ENCODE measurements at places on chromosomes 16 and 17. TPM values are rescaled to one million over a fixed set of nuclear protein-coding genes. Genes with fewer than 3 reads are reported as not detected.

The UTS2R gene
- total RNA-seq = not detected

The MTHFSD gene
- total RNA-seq = 7.8 TPM

The CYLD gene
- 37.3 TPM for total RNA-seq

The ADAD2 gene
- not detected for total RNA-seq

The CD300LB gene
- total RNA-seq = not detected

The AOC2 gene
- total RNA-seq = 0.36 TPM

The ARL5C gene
- total RNA-seq = not detected

The LDHD gene
- not detected for total RNA-seq

DNA sequence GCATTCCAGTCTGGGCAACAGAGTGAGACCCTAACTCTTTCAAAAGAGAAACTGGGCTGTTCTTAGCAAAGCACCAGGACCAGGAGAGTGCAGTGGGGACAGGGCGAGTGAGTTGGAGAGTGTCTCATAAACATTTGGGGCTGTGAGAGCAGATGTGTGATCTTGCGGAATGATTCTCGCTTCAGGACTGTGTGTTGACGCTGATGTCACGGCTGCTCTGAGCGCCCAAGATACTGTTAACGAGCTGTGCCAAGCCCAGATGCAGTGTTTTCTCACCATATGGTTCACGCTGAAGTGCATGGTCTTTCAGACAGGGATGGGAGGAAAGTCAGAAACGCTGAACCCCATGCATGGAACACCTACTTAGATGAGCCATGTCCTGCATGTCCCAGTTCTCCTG is 438.2 kb downstream of the HS3ST4 start:
- DNase-seq = no peak

DNA sequence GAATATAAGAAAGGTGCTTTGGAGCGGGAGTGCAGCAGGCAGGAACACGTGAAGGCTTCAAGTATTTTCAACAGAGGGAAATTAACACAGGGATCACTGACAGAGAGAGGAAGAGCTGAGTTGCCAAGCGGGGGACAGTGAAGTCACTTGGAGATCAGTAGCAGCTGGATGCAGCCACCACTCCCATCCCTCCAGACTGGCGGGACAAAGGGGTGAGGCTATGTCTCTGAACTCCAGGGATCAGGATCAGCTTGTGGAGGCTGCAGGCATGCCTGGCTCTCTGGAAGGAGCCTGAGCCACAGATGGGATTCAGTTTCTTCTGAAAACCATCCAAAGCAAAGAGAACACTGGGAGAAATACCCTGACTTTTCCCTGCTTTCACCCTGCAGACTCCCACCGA is 113.7 kb upstream of the IRX3 start:
- DNase-seq = no peak

DNA sequence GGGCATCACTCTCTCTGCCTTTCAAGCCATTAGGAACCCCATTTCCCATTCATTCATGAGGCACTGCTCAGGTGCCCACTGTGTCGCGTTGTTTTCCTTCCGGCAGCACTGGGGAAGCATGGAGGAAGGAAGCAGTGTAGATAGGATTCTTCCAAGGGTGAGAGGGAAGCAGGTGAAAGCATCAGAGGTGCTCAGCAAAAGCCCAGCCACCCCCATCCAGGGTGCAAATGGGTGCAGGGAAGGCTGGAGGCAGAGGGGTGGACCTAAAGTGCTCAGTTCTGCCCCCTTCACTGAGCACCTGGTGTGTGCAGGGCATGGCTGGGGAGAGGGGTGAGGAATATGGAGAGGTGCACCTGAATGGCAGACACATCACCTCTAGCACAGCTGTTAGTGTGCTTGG is 3.4 kb upstream of the NXPH3 start:
- DNase-seq = no peak

- DNase-seq = no peak
Observed at GRCh38 chr16:63442246-63442645, 1406.0 kb upstream of the CDH8 start.

- DNase-seq = no peak
Observed at GRCh38 chr17:60559659-60559994, 33.6 kb upstream of the APPBP2 start.

- DNase-seq = no peak
Observed at GRCh38 chr17:43809121-43809520, 23.8 kb downstream of the MPP3 start.

DNA sequence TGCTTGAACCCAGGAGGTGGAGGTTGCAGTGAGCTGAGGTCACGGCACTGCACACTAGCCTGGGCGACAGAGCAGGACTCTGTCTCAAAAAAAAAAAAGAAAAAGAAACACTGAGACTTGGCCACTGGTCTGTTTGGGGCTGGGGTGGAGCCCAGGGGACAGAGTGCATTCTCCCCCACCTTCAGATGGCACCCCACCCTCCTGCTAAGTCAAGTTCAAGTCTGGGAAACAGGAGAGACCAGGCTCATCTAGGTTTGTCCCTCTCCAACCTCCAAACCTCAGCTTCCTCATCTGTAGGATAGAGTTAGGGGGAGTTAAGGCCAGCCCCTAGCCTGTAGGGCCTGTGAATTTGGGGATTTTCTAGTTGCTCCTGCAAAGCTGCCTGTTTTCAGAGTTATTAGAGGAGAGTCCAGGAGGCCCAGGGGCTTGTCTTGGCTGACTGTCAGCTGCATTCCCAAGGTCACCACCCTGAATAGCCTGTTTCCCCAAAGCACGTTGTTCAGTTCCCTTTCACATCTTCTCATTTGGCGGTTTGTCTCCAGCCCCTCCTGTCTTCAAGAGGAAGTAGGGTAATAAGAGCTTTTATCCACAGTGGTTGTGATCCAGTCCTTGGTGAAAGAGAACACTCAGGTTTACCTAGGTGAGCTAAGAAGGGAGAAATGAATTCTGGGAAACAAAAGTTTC is 2.2 kb downstream of the MT3 start:
- DNase-seq = no peak

DNA sequence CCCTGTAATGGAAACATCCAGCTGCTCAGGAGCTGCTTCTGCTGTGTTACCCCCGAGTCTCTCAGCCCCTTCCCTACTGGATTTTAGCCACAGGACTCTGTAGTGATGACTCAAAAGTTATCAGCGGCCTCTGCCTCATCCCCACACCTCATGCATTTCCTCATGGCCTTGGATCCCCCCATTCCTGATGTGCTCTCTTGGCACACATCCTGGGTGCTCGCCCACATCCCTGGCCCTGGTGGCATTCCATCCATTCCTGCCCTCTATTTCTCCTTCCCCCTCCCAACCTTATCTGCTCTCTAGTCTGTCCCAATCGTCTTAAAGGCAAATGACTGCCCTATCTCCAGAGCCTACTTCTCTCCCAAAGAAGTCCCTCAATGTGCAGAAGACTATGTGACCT is 24.6 kb downstream of the MARF1 start:
- DNase-seq = peak; percentile 81

GRCh38 chr16:64406770-64407181 is 715.1 kb downstream of the CDH11 start:
- no peak for DNase-seq

- DNase-seq = no peak
Observed at GRCh38 chr16:2042171-2042985, 5.3 kb downstream of the NTHL1 start.

- no peak for DNase-seq
Observed at GRCh38 chr17:32523017-32523680, 36.4 kb downstream of the CDK5R1 start.

- no peak for DNase-seq
Observed at GRCh38 chr16:76583945-76584344, 306.7 kb downstream of the CNTNAP4 start.

DNA sequence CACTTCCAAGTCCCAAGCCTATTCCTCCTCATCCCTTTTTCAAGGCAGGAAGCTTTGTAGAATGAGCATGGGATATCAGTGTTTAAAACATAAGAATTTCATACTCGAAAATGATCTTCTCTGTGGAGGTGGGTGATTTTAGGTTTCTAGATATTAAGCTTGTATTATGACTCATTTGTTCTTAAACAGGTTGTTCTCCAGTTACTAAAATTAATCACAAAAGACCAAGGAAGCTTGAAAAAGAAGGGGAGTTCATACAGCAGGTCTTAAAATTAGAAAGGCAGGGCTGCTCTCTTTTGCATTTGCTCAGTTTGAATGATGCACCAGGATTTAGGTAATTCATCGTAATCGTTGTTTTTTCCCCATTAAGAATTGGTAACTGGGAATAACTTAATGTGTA is 208.7 kb downstream of the PRKCA start:
- no peak for DNase-seq

DNA sequence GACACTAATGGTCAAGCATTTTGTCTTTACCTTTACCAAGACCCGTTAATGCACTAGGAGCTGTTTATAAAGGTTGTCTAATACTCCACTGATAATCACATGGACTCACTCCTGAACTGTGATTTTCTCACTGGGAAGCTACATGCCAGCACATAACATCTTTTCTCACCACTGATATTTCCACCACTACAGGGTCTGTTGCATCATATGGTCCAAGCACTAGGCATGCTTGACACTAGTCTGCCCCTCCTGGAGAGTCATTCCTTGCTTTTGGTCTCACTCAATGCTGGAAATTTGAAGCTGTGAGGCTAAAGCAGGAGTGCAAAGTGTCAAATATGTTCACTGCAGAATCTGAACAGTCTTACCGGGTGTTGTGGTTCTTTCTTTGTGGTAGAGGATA is 1576.8 kb downstream of the CDH8 start:
- DNase-seq = no peak

DNA sequence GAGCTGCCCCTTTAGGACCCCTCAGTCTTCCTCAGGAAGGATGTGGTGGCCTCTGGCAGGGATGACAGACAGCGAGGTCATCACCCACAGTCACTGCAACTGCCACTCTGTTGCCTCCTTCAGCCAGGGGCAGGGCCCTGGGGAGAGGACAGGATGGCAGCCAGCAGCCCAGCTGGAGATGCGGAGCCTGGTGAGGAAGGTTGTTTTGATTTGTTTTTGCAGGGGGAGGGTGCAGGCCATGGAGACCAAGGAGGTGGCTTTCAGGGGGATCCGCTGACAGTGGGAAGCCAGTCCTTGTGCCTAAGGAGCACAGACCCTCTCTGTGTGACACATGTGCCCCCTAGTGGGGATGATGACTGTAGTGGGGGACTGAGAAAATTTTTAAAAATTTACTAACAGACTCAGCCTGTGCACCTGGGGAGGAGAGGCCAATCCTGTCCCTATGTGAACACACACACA is 7.4 kb downstream of the PRCD start:
- DNase-seq = peak; percentile 85

- DNase-seq = no peak
Observed at GRCh38 chr16:23855010-23855409, 19.2 kb downstream of the PRKCB start.

GRCh38 chr16:67198238-67198734 is 645 bp upstream of the ELMO3 start:
- peak; percentile 29 for DNase-seq

DNA sequence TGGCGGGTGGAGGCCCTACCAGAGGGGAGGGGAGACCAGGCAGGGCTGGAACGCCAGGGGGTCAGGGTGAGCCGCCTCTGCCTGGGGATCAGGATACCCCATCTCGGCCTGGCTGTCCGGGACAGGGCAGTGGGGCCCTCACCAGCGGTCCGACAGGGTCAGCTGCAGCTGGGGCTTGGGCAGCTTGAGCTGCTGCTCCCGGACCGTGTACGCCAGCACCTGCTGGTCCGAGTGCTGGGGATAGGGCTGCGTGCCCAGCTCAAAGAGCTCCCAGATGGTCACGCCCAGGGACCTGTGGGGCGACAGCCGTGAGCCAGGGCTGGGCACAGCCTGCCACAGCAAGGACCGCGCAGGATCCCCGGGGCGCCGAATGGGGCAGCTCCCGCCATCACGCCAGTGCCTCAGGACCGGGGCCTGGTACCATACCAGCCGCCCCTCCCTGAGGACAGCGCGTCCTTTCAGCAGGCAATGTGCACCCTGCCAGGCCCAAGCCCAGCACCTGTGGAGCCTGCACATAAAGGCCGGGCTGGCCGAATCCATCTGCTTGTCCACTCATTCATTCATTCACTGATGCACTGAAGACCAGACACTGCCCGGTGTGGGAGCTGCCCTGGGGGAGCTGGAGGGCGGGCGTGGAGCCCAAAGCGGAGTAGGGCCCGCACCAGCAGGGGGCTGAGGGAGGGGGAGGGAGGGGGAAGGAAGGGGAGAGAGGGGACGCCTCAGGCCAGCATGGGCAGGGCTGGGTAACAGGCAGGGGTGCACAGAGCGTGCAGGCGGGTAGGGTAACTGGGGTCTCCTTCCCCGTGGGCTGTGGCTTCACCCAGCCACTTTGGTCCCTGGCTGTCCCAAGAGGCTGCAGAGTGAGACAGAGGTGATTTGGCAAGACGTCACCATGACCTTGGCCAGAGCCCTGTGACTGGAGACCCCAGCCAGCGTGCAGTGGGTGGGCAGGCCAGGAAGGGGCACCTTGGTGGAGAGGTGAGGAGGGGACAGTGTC is 42.0 kb upstream of the PVALEF start:
- no peak for DNase-seq

DNA sequence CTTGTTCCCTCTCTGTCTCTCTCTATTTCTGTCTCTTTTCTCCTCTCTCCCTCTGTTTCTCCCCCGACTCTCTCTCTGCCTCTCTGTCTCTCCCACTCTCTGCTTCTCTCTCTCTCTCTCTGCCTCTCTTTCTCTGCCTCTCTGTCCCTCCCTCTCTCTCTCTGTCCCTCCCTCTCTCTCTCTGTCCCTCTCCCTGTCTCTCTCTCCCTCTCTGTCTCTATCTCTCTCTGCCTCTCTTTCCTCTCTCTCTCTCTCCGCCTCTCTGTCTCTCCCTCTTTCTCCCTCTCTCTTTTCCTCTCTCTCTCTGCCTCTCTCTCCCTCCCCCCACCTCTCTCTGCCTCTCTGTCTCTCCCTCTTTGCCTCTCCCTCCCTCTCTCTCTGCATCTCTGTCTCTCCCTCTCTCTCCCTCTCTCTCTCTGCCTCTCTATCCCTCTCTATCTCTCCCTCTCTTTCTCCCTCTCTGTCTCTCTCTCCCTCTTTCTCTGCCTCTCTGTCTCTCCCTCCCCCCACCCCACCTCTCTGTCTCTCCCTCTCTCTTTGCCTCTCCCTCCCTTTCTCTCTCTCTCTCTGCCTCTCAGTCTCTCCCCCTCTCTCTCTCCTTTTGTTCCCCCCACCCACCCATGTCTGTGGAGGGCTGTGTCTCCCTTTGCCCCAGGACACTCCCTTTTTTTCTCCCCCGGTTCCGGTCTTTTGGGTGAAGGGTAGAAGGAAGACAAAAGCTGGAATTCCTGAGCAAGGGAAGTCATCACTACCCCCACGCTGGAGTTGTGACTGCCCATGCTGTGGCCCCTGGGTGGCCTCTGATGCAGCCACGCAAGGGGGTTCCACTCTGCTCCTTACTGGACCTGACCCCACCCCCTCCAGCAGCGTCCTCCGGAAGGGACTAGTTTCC is 27.1 kb upstream of the MGAT5B start:
- DNase-seq = no peak

DNA sequence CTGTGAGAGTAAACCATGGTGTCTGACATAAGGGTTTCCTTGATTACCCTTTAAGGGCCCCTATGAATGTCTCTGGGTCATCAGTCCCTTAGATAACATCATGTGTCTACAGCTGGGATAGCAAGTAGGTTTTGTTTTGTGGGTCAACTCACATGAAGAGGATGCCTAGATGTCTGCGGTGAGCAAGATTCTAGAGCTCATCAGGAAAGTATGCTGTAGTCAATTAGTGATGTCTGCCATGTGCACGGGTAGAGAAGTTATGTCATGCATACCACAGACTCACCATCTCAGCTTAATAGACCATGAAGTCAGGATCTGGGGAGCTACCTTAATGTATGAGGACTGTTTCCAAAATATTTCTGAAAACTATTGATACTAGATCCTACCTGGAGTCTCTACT is 57.5 kb downstream of the CDH13 start:
- DNase-seq = peak; percentile 25
